ENCODE measurements at places on chromosomes 13 and 19.

DNA sequence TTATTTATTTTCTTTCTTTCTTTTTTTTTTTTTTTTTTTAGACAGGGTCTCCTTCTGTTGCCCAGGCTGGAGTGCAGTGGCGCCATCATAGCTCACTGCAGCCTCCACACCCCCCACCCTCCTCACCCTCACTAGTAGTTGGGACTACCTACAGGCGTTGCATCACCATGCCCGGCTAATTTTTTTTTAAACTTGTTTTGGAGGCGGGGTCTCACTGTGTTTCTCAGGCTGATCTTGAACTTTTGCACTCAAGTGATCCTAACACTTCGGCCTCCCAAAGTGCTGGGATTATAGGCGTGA is 33.6 kb downstream of the GJA3 start:
- DNase-seq = no peak

- DNase-seq = no peak
Observed at GRCh38 chr19:5628919-5629481, 6.1 kb downstream of the SAFB start.

GRCh38 chr13:113472355-113473025 is 18.0 kb downstream of the DCUN1D2 start:
- DNase-seq = peak; percentile 54

- DNase-seq = no peak
Observed at GRCh38 chr19:5262721-5263120, 77.9 kb downstream of the PTPRS start.

DNA sequence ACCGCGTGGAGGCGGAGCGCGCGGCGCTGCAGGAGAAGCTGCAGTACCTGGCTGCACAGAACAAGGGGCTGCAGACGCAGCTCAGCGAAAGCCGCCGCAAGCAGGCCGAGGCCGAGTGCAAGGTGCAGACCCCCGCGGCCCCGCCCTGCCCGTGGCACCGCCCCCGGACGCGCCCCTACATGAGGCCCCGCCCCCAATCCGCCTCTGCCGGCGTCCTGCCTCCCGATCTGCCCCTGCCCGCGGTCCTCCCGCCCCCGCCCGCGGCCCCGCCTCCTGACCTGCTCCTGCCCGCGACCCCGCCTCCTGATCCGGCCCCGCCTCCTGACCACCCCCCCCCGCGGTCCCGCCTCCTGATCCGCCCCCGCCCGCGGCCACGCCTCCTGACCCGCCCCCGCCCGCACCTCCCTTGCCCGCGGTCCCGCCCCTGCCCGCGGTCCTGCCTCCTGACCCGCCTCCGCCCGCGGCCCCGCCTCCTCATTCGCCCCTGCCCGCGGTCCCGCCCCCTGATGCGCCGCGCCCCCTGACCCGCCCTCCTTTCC is 11.7 kb downstream of the PRR36 start:
- DNase-seq = peak; percentile 43

DNA sequence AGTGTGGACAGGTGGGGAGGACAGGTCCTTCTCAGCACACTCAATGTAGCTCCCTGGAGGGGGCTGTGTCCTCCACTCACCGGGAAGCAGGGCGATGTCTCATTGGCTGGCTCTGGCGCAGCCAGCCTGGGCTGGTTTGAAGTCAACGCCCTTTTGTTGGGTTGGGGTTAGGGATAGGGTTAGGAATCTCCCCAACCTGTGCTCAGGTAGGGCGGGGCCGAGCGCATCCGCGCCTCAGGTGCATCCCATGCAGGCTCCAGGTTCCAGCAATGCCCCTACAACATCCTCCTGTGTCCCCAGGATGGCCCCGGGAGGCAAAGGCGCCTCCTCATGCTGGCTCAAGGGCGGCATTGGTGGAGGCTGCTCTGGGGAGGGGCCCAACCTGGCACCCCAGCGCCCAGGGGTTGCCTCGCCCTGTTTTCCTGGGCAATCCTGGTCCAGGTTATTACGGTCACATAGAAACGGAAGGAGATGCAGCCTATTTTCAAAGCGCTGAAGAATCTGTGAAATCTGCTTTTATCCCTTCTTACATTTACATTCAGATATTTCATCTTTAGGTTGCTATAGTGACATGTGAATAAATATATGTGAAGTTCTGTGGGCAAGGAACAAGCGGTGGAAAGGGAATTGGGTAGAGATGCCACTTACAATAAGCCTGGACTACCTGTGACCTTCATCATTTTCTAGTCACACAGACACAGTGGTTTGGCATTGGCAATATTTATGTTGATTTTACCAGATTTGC is 74.3 kb downstream of the TM9SF2 start:
- DNase-seq = no peak

GRCh38 chr13:30398601-30399072 is 23.7 kb upstream of the UBE2L5 start:
- DNase-seq = no peak

DNA sequence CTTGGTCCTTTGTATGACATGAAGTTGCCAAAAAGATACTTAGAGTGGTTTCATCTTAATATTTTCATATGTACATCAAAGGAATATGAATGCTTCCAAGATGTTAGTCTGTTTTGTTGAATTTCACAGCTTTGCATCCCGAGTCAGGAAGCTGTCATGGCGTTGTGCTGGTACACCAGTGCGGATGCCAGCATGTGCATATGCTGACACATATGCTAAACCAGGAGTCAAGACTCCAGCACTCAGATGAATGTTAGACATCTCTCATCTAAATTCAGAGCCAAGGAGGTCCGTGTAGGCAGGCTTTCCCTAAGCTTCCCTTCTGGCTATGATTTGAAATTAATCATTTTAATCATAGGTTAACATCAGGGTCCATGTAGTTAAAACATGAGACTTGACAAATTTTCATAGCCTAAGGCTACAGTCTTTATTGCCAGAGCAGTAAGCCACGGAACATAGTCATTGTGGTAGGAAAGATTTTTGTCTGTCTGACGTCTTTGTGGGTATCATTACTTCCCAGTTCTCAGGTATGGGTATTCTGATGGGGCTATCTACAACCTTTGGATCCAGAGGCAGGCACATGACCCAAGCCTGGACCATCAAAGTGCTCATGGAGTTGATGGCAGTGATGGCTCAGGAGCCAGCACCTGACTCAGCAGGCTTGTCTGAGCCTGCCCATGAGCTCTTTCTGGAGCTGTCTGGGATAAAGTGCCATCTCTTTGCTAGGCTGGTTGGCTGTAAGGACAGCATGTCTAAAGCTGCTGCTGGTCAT is 246.1 kb downstream of the KCNRG start:
- DNase-seq = no peak

DNA sequence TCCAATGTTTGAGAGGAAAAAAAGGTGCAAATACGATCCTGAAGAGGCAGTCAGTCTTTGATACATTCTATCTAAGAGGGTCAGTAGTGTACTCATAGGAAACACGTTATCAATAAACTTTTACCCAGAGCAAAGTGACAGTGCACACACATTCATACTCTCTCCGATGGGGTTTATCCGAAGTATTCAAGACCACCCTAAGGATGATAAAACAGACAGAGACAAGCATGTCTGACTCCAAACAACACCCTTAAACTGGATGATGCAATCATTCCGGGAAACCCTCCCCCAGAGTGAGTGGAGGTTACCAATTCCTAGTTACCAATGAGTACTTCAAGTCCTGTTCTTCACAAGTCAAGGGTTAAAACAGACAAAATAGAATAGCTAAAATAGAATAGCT is 79.1 kb downstream of the DNAJC3 start:
- DNase-seq = no peak

DNA sequence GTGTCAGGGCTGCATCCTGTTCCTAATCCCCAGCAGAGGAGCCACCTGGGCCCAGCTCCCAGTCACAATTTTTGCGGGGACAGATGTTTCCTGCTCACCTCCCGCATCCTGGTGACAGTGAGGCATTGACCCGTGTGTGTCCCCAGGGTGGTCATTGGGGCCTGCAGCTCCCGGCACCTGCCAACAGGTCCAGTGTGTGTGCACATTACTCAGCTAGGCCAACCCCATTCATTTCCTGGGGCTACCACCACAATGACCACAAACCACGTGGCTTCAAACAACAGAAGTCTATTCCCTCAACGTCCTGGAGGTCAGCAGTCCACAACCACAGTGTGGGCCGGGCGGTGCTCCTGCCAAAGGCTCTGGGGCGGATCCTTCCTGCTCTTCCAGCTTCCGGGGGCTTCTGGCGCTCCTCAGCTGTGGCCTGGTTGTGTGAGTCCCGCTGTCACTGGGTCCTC is 11.9 kb upstream of the F2RL3 start:
- DNase-seq = no peak

GRCh38 chr19:9362905-9363304 is at the start of gene ZNF177:
Gene ZNF177 (plus strand): TSS chr19:9363013. CDS start chr19:9378312, 15,299 bp downstream.
- DNase-seq = no peak

DNA sequence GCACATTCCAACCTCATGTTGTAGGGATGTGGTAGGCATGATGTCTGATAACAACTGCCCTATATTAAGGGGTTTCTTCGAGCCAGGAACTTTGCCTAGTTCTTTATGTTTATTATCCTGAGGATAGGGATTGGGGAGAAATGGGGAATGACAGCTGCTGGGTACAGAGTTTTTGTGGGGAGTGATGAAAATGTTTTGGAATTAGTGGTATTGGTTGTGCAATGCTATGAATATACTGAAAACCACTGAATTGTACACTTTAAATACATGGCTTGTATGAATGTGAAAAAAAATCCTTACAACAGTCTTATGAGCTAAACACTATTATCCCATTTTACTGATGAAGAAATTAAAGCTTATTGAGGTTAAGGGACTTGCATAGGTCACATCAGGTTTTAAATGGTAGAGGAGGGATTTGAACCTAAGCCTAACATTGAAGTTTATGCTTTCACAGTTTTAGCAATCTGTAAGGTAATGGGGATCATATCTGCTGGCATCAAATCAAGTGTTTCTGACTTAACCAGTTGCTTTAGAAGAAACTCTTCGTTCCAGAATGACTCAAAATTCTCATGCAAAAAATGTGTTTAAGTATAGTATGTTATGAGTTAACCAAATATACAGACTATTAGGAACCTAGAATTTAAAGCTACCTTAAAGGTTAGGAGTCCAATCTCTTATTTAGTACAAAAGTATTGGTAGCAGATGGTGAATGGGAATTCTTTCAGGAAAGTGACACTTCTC is 61.4 kb downstream of the ERCC5 start:
- DNase-seq = no peak

DNA sequence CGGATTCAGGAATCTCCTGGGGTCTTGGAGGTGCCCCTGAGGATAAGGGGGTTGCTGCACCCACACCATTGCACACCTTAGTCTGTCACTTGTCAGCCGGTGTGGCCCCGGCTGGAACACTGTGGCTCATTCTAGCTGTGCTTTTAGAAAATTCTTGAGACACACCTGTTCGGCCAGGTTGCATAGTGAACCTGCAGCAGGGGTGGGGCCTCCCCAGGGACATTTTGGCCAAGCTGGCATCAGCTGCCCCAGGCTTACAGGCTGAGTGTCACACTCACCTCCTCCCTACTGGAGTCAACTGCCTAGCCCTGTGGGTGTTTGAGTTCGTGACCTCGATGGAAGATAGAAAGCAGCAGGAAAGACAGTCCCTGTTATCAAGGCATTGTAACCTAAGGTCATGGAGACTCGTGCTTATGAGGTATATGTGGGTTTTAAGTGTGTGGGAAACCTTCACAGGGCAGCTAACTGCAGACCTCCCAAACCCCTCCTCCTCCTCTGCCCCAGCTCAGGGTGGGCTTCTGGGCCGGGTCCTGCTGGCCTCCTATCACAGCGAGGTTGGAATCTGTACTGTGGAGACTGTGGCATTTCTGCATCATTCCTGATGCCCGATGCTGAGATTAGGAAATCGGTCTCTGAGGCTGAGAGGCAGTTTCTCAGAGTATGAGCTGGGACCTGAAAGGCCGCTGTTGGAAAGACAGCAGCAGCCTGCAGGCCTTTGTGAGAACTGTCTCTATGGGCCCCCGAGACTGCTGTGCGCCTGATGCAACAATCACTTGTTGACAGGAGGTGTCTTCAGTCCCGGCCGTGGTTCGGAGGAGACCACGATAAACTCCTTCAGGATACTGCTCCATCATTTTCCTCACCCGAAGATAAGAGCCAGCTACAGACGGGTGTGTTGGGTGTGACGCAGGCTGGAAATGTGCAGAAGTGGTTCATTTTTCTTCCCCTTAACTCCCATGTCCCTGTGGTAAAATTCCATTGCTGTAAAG is 72.2 kb downstream of the ATP11A start:
- no peak for DNase-seq

DNA sequence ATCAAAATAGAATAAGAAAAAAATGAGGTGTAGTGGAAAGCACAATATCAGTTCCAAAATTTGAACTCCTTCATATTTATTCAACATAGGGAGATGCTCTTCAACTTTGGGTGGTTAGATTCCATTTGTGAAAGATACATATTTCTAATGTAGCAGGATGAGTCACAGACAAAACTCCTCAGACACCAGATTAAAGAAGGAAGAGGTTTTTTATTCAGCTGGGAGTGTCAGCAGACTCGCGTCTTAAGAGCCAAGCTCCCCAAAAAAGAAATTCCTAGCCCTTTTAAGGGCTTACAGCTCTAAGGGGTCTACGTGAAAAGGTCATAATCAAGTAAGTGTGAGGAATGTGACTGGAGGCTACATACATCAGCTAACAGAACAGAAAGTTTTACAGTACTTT is 6.8 kb upstream of the ZNF765 start:
- no peak for DNase-seq

GRCh38 chr13:75792526-75793187 is 156.5 kb downstream of the LMO7 start:
- no peak for DNase-seq

GRCh38 chr19:51712461-51713081 is 11.2 kb downstream of the HAS1 start:
- DNase-seq = no peak

DNA sequence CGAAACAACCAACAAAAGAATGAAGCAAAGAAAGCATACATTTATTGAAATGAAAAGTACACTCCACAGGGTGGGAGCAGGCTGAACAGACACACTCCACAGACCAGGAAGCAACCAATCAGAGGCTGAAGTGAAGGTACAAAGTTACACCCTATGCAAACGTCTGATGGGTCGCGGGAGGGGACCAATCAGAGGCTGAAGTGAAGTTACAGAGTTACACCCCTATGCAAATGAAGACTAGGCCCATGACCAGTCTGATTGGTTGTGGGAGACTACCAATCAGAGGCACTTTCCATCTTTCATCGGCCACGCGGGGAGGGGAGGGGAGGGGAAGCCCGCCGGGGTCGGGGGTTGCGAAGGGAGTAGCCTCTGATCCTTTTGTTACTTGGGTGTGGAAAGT is 12.4 kb upstream of the FBL start:
- no peak for DNase-seq

GRCh38 chr19:35549174-35549788 is 3.9 kb downstream of the TMEM147 start:
- peak; percentile 55 for DNase-seq

DNA sequence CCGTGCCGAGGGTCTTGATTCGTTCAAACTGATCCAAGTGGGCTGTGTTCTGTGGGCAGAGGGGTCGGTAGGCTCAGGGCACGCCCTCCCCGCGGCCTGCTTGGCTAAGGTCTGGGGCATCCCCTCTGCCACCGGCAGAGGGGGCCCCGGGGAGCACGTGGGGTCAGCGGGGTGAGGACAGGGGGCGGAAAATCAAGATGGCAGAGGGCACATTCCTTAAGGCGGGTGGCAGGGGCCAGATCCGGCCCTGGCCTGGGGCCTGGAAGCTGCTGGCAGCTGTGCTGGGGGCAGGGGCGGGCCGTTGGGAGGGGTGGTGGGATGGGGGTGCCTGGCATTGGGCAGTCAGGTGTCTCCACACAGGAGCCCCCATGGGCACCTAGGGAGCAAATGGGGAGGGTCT is 10.7 kb downstream of the PRKACA start:
- DNase-seq = no peak

- peak; percentile 79 for DNase-seq
Observed at GRCh38 chr13:48749699-48750473, 96.2 kb downstream of the CYSLTR2 start.
